ENCODE measurements at places on chromosomes 3 and 15. TPM values are rescaled to one million over a fixed set of nuclear protein-coding genes. Genes with fewer than 3 reads are reported as not detected.
A peak's percentile ranks its signal among the peaks of the same experiment; 100 is the strongest.

DNA sequence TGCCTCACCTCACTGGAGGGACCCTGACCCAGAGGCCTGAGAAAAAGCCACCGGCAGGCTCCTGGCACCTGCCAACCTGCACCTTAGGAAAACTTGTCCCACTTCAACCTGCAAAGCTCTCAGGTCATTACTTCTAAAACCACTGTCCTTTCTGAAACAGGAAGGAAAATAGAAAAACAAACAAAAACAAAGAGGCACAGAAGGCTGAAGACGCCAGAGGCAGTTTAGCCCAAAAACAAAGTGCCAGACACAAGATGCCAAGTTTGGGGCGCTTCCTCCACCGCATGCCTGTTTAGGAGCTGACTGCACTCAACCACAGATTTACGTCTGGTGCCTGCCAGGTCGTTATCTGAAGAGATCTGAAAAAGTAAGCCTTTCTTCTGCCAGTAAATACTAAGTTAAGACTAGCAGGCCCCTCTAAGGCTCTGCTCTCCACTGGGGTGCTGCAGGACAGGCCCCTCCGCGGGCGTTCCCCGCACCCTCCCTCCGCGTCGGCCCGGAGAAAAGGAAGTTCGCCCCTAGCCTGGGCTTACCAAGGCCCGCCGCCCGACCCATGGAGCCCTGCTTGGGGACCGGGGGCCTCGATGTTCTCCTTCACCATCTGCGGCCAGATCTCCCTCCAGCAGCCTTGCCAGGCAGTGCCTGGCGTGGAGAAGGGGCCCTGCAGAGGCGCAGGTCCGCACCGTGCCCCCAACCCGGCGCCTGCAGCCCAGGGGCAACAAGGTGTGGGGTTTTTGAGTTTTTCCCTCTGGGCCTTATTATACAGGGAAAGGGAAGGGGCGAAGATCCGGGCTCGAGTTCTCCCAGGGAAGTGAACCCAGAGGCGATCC is 1.3 kb downstream of the GOLGA8A start:
- peak; percentile 49 for ATAC-seq

DNA sequence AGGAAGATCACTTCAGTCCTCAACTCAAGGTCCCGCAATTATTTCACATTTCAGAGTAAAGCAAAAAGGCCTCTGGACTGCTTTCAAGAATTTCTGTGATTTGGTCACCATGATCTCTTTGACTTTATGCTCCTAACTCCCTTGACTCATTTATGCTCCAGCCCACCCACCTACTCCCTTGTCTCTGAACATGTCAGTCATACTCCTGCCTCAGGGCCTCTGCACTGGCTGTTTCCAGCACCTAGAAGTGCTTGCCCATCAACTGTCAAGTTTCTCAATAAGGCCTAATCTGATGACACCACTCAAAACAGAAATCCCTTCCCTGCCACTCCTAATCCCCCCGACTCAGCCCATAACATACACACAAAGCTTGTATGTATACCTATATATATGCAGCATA is 36.1 kb upstream of the CSPG5 start:
- ATAC-seq: no peak

DNA sequence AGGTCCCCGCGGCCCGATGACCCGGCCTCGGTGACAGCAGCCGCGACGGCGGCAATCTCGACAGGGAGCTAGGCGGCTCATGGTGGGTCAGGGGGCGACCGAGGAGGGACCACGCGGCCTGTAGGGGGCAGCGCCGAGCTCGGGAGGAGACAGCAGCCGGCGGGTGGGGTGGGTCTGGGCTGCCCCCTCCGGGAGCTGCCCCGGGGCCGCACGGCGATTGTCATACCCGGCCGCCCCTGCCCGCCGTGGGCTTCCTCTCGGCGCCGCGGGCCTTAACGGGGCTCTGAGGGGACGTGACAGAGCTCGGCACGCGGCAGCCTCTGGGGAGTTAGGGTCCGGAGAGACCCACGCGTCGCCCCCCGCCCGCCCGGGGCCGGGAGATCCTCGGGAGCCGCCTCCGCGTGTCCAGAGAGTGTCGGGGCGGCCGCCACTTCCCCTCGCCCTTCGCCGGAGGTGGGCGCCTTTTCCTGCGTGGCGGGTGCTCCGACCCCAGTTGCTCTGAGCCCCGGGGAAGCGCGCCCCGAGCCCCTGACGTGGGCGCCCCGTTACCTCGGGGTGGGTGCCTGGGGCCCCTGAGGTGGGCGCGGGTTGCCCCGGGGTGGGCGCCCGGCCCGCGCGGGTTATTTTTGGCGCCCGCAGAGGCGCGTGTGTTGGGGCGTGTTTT is 539 bp upstream of the PLCL2 start:
- ATAC-seq: peak; percentile 24

DNA sequence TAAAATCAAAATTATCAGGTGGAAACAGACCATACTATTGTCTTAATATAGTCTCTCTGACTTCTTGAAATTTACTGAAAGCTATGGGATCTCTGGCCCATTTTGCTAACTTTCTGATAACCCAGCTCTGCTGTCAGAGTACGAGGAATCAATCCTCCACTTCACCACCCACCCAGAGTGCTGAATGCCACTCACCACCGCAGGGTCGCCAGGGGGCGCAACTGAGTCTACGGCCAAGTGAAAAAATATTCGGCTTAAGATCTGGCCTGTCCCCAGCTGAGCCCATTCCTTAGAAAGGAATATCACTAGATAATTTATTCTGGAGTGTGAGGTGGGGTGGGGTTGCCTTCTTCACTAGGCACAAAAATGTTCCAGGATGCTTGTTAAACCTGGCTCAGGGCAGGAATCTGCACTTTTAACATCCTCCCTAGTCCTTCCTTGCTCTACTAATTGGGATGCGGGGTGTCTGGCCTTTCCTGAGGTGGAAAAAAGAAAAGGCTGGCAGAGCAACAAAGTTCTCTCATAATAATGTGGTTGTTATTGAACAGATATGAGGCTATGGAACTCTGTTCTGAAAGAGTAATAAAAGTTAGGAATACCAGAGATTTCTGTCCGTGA is 520.6 kb downstream of the MFSD1 start:
- ATAC-seq: peak; percentile 59

Gene TICRR
- 1.4 TPM for total RNA-seq

Gene ACSBG1
- 0.79 TPM for total RNA-seq

DNA sequence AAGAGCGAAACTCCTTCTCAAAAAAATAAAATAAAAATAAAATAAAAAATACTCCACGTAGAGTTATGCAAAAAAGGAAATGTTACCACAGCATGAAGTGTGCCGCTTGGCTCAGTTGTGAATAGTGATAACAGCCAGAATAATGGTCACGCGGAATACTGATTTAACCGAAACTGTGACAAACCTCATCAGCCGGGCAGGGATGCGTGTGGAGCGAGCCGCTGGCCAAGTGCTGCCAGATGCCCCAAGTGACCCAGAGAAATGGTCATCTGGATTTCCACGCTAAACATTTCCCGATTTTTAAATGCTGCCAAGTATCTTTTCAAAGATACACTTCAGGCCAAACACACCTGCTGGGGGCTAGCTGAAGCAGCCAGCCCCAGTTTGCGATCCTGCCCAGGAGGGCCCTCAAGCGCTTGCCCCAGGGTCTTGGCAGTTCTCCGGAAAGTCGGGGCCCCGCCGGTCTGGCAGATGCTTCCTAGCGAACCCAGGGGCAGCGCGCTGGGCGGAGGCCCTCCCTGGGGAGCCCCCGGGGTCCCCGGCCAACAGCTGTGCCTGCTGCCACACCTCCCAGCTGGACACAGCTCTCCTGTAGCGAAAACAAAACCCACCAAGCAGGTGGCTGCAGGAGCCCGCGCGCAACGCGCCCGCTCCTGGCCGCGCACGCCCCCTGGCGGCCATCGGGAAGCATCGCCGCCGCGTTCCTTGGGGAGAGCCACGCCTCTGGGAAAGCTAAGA is 35.1 kb downstream of the CMTM6 start:
- peak; percentile 95 for ATAC-seq

- no peak for ATAC-seq
Observed at GRCh38 chr3:112736805-112737566, 96.0 kb upstream of the CCDC80 start.

Gene TSEN2
- total RNA-seq: 19.4 TPM

DNA sequence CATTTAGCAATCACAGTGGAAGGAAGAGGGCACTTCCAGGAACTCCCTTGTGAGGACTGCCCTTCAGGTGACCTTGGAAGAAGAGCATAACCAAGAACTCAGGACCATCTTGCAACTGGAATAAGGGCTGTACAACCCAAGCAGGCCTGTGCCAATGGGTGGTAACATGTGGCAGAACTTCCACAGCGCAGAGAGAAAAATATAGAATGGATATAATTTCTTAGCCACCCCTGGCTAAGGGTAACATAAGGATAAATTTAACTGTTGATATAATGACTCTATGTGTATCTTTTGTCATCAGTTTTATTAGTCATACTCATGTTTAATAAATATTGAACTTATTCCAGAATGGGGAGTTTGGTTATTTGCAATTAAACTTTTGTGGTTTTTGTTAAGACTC is 13.4 kb upstream of the MFSD1 start:
- ATAC-seq: no peak

Gene ECE2
- total RNA-seq: 0.05 TPM

- no peak for ATAC-seq
Observed at GRCh38 chr3:188383748-188384147, 229.8 kb downstream of the LPP start.

- no peak for ATAC-seq
Observed at GRCh38 chr3:59150039-59150438, 100.2 kb upstream of the CFAP20DC start.

Gene NR2F2
- total RNA-seq: 17.2 TPM

- ATAC-seq: no peak
Observed at GRCh38 chr3:152428577-152428976, 159.8 kb downstream of the MBNL1 start.

Gene TRH
- total RNA-seq: 2.6 TPM

- no peak for ATAC-seq
Observed at GRCh38 chr15:75198560-75199356, 2.9 kb upstream of the C15orf39 start.

GRCh38 chr3:126102530-126102951 is 18.6 kb upstream of the SLC41A3 start:
- no peak for ATAC-seq

DNA sequence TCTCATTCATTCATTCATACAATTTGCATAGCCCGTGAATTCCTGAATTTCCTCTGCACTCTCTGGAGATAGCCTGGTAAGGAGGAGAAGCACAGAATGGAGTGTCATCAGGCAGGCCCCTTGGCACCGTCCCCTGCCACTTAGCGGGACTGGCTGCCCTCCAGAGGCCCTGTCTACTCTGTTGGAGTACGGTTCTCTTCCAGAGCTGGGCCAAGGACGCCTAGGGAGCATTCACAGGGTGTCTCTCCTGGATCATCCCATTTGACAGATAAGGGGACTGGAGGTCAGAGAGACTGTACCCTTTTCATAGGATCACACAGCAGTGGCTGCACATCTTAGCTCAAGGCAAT is 48.0 kb downstream of the PTH1R start:
- ATAC-seq: no peak

Gene LMOD3
- 0.62 TPM for total RNA-seq

DNA sequence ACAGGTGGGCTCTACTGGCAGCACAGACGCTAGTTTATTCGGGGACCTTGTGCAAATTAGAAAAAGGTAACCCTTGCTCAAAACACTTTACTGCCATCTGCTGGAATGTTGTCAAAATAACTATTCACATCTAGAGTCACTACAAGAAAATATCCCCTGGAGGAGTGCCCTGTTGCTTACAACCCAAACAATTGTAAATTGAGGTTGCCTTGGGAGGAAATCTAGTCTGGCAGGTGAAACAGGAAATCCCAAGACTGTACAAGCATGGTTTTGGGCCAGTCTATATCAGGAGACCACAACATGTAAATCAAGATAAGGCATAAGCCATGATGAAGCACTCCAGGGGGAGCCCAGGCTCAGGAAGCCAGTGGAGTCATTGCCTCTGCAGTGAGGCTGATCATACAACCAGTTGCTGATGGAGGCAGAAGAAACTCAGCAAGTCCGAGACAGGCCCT is 136.8 kb upstream of the ACP3 start:
- peak; percentile 74 for ATAC-seq

- ATAC-seq: no peak
Observed at GRCh38 chr3:129809297-129809696, 84.2 kb downstream of the TMCC1 start.

GRCh38 chr3:50123394-50124051 is 31.6 kb upstream of the SEMA3F start:
- ATAC-seq: peak; percentile 1

Gene SEC62
- total RNA-seq: 51.1 TPM

Gene TTLL13
- 0.67 TPM for total RNA-seq

DNA sequence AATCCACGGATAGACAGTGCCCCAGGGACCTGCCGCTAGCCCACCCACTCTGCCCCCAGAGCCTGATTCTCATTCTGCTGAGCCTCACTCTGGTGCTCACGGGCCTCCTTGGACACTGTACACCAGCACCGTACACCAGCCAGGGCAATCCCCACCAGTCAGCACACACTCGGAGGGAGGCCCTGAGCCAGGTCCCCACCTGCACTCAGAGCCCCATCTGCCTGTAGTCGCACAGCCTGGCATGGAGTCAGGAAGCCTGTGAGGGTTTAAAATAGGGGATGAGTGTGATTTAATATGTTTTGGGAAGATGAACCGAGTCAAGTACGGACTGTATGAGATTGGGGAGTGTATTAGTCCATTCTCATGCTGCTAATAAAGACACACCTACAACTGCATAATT is 223.0 kb downstream of the SLCO3A1 start:
- ATAC-seq: no peak

DNA sequence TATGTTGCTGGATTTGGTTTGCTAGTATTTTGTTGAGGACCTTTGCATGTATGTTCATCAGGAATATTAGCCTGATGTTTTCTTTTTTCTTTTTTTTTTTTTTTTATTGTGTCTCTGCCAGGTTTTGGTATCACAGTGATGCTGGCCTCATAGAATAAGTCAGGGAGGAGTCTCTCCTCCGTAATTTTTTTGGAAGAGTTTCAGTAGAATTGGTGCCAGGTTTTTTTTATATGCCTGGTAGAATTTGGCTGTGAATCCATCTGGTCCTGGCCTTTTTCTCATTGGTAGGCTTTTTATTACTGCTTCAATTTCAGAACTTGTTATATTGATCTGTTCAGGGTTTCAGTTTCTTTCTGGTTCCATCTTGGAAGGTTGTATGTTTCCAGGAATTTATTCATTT is 165.8 kb downstream of the VPS8 start:
- ATAC-seq: peak; percentile 22

GRCh38 chr3:178847190-178847589 is 224.4 kb downstream of the ZMAT3 start:
- no peak for ATAC-seq

Gene TUSC7
- 0.50 TPM for total RNA-seq

Gene SOX14
- total RNA-seq: 8.7 TPM

Gene MRPL3
- 78.2 TPM for total RNA-seq

- ATAC-seq: no peak
Observed at GRCh38 chr3:142577696-142578328, 721 bp downstream of the ATR start.

DNA sequence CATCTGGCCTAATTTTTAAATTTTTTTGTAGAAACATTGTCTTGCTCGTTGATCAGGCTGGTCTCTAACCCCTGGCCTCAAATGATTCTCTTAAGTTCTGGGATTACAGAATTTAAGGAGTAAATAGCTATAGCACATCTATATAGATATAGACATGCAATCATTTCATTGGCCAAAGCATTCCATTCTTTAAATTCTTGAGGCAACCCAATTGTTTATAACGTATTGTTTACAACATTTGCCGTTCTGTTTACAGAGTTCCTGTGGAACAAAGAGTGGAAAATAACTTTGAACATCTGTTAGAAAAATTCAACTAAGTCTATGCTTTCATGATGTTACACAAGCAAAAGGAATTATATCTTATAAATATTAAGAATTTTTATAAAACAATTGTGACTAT is 205.2 kb upstream of the ROBO2 start:
- ATAC-seq: no peak

GRCh38 chr3:144770915-144771351 is 799.3 kb downstream of the DIPK2A start:
- ATAC-seq: peak; percentile 77

Gene LOXL1
- 22.2 TPM for total RNA-seq

Gene SCN11A
- 1.2 TPM for total RNA-seq

All from motor neuron (in vitro differentiated cells).